NCI-H345 (cell line): ENCODE measurements at places on chromosomes 13 and 19.

- DNase-seq = no peak
These were observed 56.6 kb downstream of the TUBGCP3 start for GRCh38 chr13:112531263-112531794.

GRCh38 chr19:33047422-33047821 is 17.3 kb downstream of the RHPN2 start:
- no peak for DNase-seq

GRCh38 chr19:40627486-40628279 is 26.5 kb downstream of the LTBP4 start:
- DNase-seq = no peak

GRCh38 chr19:3548606-3549005 is 8.8 kb downstream of the MFSD12 start:
- no peak for DNase-seq

DNA sequence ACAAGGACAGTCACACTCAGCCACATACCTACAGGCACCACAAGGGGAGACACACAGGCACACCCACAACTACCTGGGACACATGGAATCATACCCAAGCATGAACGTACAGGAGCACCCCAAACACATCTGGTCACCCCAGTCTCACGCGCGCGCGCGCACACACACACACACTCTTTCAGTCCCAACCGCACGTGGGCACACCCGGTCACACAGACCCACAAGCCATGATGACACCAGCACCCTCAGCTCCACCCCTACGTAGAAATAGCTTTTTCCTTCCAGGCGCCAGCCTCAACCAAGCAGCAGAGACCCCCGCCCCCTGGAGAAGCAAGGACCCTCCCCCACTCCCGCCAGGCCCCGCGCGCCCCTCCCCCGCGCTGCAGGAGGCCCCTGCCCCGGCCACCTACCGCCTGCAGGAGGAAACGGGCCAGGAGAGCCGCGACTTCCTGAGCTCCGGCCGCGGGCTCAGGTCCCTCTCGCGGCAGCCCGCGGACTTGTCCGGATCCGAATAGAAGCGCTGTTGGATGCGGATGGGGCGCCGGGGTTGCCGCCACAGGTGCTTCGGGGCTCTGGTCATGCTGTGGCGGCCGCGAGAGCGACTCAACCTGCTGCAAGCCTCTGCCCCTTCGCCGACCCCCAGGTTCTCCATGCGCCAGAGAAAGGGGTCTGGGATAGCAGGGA is 6.4 kb upstream of the PDE4C start:
- peak; percentile 19 for DNase-seq

DNA sequence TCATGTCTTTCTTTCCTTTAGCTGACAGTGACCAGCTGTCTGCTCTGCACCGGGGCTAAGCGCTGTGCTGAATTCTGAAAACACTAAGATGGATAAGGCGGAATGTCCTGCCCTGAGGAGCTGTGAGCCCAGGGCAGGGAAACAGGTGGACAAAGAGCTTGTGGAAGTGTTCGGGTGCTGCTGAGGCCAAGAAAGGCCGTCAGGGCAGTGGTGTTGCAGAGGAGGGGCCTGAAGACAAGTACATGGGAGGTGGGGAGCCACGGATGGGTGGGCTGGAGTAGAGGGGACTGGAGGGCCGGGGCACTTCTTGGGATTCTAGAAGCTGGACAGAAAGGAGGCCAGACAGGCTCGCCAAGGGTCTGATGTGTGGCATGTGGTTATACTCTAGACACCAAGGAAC is 66.2 kb upstream of the GPR183 start:
- DNase-seq = no peak

GRCh38 chr19:10395917-10396316 is 7.4 kb downstream of the CDC37 start:
- DNase-seq = no peak

DNA sequence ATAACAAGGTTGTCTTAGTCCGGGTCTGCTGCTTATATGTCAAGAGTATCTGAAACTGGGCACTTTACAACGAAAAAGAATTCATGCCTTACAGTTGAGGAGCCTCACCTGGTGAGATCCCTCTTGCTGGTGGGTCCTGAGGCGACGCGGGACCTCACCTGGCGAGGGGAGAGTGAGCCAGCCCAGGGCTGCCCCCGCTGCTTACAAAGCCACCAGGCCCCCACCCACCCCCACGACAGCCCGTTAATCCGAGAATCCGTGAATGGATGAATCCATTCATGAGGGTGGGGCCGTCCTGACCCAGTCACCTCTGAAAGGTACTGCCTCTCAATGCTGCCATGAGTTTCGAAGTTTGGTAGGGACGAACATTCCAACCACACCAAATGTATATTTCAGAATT is 54.0 kb upstream of the F7 start:
- DNase-seq = no peak

DNA sequence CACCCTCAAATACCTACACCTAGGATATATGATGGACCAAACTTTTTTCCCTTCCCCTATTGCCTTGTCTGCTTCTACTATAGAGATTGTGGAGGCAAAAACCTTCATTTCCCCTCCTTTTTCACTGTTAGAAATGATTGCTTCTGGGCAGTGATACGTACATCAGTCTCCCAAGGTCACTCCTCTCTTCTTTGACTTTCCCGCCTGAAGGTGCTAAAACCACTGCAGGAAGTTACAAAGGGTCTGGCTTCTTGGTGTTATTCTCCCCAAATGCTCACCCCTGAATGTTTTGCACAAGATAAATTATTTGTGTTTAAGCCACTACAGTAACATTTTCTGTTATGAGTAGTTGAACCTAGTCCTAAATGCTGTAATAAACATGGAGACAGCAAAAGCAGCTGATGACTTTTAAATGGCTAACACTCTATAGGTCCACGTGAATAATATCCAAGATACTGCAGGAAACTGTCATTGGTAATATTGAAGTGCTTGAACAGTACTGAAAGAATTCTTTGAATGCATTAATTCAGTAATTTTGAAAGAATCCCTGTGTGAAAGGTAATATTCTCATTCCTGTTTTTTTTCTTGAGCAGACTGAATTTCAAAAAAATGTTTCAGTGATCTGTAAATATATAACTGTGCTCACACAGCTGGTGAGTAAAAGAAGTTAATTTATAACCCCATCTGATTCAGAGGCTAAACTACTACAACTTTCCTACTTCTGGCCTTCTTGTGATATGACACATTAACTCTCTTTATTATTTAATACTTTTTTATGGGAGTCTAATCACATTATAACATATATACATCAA is 865.1 kb downstream of the EFNB2 start:
- DNase-seq = no peak

DNA sequence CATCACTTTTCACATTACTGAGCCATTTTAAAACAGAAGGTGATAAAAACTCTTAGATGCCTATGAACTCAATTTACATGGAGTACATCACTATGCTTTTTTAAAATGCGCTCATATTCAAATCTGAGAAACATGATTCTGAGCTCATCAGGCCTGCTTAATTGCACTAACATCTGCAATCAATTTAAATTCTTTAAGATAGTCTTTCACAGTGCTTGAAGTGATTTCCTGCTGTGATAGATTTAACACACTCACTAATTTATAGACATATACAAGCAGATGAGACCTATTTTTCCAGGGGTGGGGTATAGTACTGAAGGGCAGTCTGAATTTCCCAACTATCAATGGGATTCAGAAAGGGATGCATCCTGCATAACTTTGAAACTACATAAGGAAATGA is 82.9 kb downstream of the DIAPH3 start:
- no peak for DNase-seq

GRCh38 chr13:37418490-37418889 is 180.1 kb downstream of the POSTN start:
- DNase-seq = no peak

DNA sequence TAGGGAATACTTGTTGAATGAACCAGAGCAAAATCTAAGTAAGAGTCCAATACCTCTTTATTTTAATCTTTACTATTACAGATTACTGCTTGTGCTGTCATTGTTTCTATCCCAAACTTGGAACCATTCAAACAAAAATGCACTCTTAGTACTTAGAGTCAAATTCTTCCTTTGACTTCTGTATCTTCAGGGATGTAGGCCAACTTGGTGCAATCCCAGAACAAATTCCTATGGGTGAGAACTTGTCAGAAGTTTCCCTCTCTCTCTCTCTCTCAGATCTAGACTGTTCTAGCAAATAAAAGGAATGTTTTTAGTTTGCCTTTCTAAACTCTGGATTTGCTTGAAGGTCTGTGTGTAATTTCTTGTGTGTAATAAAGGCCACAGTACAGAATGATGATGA is 329.0 kb upstream of the TMTC4 start:
- no peak for DNase-seq

GRCh38 chr13:70255406-70255991 is 147.2 kb upstream of the KLHL1 start:
- no peak for DNase-seq

DNA sequence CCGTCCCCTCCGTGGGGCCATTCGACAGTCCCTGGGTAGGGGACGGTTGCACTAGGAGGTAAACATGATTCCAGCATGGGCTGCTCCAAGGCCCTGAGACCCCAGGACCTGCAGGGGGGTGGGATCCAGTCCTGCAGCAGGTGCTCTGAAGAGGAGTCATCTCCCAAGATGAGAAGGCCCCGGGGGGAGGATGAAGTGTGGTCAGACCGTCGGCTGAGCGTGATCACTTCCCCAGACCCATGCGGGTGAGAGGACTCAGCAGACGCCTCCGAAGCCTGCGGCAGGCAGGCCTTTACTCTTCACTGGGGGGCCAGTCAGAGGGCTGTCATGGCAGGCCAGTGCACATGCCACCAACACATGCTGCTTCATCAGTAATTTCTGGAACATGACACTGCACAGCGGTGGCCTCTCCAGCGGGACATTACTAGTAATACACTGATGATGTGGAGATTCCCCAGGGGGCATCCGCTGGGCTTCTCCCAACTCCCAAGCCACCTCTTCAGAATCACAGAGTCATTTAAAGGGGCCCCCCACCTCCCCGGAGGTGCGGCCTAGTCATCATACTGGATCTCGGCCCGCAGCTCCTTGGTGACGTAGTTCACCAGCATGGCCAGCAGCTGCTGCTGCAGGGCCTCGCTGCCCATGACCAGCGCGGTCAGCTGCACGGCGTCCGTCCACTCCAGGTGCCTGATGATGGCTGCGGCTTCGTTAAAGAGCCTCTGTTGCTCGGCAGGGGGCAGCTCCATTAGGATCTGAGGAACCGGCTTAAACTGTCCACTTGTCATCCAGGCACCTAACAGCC is 12.7 kb downstream of the C19orf12 start:
- no peak for DNase-seq

DNA sequence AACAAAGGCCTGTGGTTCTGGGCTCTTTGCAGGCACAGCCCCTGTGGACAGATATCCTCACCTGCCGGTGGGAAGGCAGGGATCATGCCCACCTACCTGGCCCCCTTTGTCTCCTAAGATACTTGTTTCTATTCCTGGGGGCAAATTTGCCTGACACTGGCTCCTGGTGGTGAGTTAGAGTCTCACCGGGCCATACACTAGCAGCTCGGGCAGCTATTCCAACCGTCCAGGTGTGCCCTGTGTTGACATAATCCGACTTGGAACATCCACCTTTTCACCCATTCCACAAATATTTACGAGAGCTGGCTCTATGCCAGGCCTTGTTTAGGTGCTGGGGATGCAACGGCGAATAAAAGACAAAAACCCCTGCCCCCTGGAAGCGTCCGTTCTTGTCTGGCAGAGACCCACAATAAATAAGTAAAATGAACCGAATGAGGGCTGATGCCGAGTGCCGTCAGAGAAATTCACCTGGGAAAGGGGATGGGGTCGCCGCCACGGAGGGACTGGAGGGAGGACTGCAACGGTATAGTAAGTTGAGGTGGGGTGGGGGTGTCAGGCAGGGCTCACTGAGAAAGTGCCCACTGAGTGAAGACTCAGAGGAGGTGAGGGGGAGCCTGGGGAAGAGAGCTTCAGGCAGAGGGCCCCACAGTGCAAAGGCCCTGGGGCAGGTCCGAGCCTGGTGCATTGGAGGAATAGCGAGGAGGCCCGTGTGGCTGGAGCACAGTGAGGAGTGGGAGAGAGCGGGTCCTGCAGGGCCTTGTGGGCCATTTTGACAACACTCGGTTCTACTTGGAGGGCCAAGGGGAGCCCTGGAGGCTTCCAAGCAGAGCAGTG is 43.2 kb upstream of the RANBP3 start:
- DNase-seq = peak; percentile 71
